Stimulated activated CD4-positive, alpha-beta T cell treated with anti-CD3 and anti-CD28 coated beads, TNF-alpha, amount 100 ng/mL, for 24 hours (primary cell): ENCODE measurements at places on chromosomes 3 and 15.

DNA sequence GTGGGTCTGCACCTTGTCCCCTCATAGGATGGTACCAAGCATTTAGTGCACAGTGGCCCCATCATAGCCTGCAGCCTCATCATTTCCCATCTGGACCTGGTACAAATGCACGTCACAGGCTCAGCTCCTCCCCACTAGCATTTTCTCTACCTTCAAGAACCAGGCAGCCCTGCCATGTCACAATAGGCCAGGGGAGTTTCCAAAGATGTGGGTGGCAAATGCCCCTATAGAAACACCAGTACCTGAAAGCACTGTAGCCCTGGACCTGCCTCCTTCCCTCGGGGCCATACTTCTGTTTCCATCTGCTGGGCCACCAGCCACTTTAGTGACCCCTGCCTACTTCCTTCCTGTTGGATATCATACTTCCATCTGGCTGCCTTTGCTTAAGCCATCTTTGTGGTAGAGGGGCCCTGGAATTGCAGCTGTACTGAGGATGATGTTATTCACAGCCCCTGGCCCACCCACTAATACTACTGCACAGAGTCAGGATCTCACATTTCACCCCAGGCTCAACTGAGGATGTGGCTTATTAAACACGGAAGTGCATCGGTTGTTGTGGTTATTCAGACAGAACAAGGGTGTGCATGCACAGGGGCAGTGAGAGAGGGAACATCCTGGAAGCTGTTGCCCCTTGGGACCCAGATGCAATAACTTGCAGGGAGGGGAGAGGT is 3.8 kb downstream of the TCTA start:
- DNase-seq: peak; percentile 52

DNA sequence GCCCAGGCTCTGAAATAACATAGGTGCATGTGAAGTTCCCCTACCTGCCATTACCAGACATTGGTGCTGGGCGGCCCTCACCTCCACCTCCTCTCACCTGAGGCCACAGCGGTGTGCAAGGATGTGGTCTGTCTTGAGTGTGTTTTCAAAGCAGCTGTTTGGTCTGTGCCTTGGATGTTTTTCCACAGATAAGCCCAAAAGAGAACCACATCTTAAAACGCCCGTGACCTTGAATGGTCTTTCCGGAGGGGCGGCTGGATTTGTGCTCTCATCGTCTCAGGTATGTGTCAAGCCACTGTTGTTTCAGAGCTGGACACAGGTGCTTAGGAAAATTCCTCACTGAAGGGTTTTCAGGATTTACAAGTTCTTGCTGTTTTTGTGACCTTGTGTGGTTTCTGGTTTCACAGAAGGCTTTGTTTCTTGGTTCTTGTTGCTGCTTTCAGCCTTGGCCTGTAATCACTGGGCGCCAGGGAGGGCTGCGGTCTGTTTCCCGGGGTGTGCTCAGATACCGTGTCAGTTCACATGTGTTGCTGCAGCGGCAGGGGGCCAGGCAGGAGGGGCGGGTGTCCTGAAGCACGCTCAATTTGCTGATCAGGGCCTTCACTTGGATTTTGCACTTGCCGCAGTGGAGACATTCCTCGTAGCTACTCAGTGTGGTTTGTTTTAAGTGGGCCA is 128.4 kb downstream of the IGF1R start:
- no peak for DNase-seq

DNA sequence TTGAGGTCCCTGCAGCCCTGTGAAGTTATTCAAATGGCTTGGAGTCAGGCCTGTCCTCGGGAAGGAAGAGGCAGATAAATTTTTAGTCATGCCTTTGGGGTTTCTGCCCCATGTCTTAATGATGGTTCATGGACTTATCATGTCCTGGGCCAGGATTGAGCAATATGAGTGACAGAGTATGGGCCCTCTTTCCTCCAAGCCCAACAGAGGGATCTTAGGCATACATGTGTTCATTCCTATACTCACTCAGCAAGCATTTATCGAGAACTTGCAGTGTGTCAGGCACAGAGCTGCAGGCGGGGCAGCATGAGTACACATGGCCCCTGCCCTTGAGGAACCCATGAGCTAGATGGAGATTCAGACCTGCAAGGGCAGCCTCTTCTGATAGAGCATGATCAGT is 6.2 kb downstream of the ESYT3 start:
- no peak for DNase-seq

DNA sequence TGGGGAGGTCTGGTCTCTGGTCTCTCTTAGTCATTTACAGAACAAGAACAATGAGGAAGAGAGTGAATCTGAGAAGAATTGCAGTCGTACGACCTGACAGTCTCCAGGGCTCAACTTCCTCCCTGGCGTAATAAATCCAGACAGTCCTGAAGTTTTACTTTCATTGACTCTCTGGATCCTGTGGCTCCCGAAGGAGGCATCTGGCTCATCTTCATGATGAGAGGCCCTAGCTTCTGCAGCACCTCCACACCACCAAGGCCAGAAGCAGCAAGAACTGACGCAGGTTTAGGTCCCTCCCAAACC is 11.8 kb upstream of the CYFIP1 start:
- no peak for DNase-seq

DNA sequence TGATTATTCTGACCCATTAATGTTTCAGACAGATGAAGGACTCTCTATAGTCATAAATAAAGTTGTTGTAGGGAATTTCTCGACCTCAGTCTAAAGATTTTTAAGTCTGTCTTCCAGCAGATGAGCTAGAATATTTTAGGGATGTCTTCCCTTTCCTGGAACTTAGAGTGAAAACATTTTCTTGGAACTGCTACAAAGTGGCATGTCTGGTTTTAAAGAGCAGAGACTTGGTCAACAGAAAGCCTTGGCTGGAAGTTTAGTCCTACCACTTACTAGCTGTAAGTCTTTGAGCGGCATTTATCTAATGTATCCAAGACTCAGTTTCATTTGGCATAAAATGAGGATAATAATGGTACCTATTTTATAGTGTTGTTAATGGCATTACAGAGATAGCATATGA is 120.0 kb upstream of the TGFBR2 start:
- no peak for DNase-seq

DNA sequence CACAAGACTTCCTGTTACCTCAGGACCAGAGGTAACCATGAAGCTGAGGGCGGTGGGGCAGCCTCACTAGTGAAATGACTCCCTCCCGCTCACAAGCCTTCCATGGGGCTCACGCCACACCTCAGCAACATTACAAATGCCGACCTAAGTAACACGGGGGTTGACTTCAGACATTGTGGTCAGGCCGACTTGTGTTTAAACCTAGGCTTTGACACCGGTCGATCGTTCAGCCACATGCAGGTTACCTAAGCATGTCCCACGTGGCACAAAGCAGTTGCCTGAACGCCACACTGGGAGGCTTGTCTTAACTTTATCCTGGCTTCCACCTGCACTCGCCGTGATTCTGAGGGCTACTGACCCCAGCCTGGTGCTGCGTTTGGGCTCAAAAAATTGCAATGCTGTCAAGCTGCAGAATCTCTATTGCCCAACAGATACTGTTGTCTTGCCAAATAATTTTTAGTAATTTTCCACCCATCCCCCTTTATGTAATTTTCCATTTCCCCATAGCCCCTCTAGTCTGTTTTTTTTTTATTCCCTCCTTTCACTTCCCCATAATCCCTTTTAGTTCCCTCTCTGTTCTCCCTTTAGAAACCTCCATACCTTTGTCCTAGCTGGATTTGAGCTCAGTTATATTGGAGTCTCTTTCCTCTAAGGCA is 158.6 kb upstream of the RGMA start:
- no peak for DNase-seq

DNA sequence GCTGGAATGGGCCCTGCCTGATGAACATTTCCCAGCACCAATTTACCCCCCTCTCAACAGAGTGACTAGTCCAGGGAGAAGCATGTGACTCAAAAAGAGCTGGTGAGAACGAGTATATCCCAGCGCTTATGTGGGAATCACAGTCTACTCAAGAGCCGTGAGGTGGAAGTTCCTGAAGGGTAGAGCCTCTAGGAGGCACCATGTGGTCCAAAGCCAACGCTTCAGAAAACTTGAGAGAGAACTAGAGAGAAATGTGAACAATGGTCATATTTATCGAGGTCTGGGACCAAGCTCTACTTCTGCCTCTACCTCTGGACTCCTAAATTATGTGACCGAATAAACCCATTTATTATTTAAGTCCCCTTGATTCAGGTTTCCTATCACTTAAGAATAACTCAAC is 111.0 kb upstream of the RAP2B start:
- no peak for DNase-seq

DNA sequence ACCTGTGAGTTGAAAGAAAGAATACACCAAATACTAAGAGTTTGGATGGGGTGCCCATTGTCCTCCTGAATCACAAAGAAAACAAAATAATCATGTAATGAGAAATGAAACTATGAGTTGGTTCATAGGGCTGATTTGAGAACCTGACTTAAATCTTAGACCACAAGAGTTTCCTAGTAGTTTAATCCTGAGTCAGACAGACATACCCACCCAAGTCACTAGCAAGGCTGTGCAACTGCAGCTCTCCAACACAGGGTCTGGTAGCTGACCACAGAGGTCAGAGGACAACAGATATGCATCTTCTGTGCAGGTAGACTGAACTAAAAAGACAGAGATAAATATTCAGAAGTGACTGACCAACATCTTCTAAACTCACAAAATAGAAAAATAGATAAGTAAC is 296.3 kb upstream of the TMCO5A start:
- DNase-seq: no peak
